Brain pericyte (primary cell): ENCODE measurements at places on chromosomes 12 and 14.

- DNase-seq: no peak
Observed at GRCh38 chr12:49283541-49284429, 11.2 kb upstream of the PRPH start.

DNA sequence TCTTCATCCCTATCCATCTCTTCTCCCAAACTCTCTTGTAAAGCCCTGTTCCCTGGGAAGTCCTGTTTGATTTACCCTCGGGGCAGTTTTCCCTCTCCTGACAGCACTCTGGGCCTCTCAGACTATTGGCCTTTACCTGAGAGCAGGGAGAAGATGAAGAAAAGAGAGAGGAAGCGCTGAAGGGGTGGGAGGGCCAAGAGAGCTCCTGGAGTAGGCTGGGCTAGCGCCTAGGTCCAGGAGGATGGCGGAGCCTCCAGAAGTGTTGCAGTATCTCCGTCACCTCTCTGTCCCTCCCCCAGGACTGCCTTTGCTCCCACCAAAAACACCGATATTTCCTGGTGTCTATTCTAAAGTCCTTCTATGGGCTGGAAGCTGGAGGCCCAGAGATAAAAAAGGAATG is 5.7 kb upstream of the IGFBP6 start:
- no peak for DNase-seq

GRCh38 chr14:62734831-62735230 is 310.4 kb downstream of the KCNH5 start:
- DNase-seq: no peak

GRCh38 chr14:98961191-98961590 is 310.8 kb downstream of the BCL11B start:
- DNase-seq: no peak

- no peak for DNase-seq
Observed at GRCh38 chr14:63460680-63461369, 82.4 kb downstream of the PPP2R5E start.

DNA sequence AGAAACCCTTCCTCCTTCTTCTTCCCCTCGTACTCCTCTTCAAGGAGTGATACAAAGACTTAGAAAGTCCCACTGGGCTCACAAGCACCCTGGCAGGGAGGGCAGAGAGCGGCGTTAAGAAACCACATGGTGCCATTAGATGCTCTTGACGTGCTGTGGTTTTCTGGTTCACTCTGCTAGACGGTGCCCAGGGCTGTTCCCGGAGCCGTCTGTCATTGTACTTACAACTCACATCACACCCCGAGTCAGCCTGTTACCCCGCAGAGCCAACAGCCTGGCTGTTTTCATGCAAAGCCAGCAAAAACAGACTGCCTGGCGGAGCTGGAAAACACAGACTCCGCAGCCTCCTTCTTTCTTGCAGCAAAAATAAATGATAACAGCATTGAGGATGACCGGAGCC is 232.6 kb upstream of the TBX3 start:
- DNase-seq: peak; percentile 45

GRCh38 chr14:34052658-34053014 is 101.8 kb upstream of the EGLN3 start:
- no peak for DNase-seq

DNA sequence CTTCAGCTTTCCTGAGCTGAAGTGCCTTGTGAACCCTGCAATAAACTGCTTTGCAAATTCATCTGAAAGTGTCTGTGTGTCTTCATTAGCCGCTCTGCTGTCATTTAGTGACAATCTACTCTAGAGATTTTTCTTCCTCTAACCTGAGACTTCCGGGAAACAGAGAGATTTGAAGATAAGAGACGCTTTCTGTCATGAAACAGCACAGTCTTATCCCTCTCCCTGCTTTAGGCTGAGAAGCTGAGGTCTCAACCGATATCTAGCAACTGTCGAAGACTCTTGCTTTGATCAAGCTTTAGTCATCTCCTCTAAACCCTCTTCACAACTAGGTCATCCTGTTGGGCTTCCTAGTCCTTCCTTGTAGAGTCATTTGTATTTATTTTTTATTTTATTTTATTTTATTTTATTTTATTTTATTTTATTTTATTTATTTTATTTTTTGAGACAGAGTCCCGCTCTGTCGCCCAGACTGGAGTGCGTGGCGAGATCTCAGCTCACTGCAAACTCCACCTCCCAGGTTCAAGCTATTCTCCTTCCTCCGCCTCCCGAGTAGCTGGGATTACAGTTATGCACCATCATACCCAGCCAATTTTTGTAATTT is 1.2 kb downstream of the RNASE2 start:
- DNase-seq: no peak

DNA sequence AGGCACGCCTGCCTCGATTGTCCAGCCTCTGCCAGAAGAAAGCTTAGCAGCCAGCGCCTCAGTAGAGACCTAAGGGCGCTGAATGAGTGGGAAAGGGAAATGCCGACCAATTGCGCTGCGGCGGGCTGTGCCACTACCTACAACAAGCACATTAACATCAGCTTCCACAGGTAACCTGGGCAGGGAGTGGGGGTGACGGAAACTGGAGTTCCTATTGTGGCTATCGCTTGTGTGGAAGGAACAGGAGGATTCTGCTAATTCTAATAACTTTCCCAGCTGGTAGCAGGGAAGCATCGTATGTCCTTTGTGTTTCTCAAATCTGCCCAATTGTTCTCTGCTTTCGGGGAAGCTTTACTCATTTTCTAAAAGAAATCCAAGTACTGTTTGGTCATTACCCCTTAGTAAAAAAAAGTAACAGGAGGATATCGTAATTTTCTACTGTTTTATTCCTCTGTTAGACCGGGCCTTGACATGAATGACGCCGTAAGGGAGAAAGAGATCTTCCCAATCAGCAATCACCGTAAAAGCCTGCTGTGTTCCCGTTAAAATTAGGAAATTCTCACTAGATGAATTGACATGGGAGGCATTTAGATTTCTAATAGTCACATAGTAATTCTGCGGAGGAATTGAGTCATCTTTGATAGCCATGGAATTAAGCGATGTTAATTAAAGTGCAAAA is 449 bp downstream of the THAP2 start:
- DNase-seq: no peak

GRCh38 chr12:25101092-25101445 is 93.9 kb downstream of the DNAI7 start:
- DNase-seq: no peak

DNA sequence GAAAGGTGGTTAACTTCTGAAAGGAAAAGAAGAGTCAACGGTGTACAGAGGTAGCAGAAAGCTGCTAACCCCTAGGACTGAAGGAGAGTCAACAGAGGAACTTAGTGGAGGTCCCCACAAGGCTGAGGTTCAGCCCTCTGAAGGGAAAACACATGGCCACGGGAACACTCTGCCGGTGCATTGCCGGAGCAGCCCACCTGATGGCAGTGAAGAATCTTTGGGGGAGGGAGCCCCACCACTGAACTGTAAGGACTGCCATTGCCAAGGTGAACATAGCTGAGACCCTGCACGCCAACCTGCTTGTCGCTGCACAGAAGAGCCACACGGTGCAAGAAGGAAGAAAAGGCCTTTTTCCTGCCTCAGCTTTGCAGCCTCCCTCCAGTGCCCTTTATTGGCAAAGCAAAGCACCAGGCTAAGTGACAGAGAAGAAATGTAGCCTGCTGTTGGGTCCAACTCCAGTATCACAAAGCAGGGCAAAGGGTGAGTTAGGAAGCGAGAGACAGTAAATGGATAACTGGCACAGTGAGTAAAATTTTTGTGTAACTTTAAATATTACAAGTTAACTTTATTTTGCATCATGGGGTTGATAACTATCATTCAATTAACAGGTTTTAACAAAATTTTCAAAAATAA is 76.9 kb downstream of the LIN52 start:
- DNase-seq: no peak

DNA sequence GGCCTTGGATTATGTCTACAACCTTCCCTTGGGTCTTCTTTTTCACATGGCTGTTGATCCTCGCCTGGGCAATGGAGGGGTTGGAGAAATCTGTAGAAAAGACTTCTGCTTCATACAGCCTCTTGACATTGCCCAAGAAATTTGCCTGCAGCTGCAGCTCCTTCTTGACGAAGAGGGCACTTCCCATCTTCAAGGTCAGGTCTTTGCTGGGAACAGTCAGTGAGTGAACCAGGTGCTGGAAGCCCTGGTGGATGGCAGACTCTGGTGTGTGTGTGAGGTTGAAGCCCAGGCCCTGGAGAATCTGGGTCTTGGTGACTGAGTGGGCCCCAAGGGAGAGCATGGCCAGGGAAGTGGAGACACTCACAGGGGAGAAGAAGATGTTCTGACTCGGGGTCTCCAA is 6.7 kb downstream of the SERPINA9 start:
- DNase-seq: no peak

DNA sequence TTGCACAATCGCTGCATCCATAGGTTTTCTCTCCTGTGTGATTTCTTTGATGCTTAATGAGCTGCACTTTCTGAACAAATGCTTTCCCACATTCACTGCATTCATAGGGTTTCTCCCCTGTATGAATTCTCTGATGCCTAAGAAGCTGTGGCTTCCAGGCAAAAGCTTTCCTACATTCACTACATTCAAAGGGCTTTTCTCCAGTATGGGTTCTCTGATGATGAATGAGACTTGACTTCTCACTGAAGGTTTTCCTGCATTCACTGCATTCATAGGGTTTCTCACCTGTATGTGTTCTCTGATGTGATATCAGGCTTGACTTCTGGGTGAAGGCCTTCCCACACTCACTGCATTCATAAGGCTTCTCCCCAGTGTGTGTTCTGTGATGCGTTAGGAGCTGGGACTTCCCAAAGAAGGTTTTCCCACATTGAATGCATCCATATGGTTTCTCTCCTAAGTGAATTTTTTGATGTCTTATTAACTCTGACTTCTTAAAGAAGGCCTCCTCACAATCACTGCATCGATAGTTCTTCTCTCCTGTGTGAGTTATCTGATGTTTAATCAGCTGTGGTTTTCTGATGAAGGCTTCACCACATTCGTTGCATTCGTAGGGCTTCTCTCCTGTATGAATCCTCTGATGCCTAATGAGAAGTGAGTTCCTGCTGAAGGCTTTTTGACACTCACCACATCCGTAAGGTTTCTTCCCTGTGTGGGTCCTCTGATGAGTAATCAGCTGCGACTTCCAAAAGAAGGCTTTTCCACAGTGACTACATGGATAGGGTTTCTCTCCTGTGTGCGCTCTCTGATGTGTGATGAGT is 30.3 kb downstream of the ZNF605 start:
- no peak for DNase-seq

GRCh38 chr14:90773196-90773486 is 43.1 kb downstream of the TTC7B start:
- no peak for DNase-seq

GRCh38 chr12:83827860-83828259 is 1084.7 kb downstream of the SLC6A15 start:
- peak; percentile 45 for DNase-seq

DNA sequence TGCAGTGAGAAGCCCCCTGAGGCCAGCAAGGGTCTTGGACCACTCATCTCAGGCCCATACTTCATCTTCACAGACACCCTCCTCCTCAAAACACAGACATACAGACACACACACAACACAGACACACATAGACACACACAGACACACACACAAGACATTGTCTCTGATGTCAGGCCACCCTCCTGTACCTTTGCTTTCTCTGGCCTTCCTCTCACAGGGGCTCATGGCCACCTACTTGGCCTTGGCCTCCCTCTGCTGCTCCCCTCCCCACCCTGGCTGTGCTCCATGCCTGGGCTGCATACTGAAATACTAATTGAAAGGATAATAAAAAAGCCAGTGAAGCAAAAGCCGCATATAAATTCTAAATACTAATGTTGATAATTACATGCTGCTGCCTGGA is 1.6 kb upstream of the SYNDIG1L start:
- DNase-seq: no peak

DNA sequence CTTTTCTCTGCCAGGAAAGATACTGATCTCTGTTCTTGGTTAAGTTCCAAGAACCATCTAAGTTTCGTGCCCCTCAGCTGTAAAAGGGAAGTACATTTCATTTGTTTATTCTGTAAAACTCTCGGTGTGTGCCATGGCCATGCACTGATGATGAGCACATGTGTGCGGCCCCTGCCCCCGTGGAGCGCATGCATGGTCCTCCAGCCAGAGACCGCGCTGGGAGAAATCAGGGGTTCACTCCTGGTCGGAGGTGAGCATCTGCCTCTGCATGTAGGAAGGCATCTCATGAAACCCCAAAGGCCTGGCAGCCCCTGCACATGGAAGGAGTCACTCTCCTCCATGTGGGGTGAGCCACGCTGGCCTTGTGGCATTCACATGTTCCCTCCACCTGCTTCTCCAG is 102.5 kb upstream of the RTL1 start:
- DNase-seq: no peak

GRCh38 chr14:81952917-81953316 is 419.3 kb upstream of the SEL1L start:
- no peak for DNase-seq

DNA sequence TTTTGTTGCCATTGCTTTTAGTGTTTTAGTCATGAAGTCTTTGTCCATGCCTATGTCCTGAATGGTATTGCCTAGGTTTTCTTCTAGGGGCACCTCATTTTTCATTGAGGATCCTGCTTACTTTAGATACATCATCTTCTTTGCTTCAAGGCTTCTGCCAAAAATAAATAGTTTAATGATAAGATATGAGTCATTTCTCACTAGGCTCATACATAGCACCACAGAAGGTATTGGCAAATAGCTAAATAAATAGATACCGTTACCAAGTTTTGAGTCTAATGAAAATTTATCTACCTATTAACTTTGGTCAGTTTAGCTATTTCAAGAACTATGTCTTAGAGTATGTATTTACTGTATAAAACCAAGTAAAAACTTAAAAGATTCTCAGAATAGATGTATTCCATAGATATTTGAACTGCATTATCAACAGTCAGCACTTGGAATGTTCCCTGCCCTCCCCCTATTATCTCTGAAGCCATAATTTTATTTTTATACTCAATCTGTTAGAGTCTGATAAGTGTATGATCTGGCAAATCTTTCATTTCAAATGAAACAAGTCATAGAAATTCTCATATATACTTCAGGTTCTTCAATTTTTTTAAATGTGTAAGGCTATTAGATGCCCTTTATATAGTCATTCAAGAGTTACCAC is 310.2 kb downstream of the CCDC91 start:
- no peak for DNase-seq

DNA sequence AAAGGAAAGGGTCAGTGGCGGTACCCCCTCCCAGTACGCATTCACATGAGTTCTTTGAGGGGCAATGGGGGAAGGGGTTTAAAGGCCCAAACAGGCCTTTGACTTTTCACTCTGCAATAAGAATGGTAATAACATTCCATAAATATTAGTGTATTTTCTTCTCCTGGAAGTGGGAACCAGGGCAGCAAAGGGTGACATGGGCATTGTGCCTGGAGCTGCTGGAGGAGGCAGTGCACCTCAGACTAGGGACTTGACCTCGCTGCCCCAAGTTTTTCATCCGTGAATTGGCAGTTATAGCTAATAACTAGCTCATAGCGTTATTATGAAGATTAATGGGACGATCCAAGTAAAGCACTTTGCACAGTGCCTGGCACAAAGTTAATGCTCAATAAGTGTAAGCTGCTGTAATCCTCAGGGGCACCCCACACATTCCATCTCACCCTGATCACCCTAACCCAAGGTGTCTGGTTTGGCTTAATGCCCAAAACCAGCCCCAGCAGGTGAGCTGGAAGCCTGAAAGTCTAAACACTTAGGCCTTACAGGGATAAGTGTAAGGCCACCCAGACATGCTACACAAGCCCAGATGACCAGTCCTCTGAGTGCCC is 2.8 kb upstream of the KCNH3 start:
- DNase-seq: no peak

GRCh38 chr12:92121826-92122225 is 23.8 kb downstream of the BTG1 start:
- no peak for DNase-seq

GRCh38 chr14:104290756-104291122 is 152.4 kb downstream of the KIF26A start:
- no peak for DNase-seq

GRCh38 chr12:98638009-98638408 is 6.6 kb downstream of the IKBIP start:
- no peak for DNase-seq

GRCh38 chr14:32480337-32480736 is 151.2 kb downstream of the AKAP6 start:
- no peak for DNase-seq
